Heart right ventricle (tissue), 16 donors: ENCODE measurements at places on chromosomes 5 and 9. TPM values are rescaled to one million over a fixed set of nuclear protein-coding genes. Genes with fewer than 3 reads are reported as not detected.

The NAIP gene
- 4.7 TPM for total RNA-seq

- DNase-seq, result no peak
Observed at GRCh38 chr5:27476356-27476988, 438.1 kb upstream of the CDH9 start.

GRCh38 chr9:129392093-129392541 lies 214.1 kb upstream of the IER5L start:
- DNase-seq, result no peak

- DNase-seq, result no peak
Observed at GRCh38 chr5:68499987-68500386, 284.4 kb downstream of the PIK3R1 start.

- no peak for DNase-seq
Observed at GRCh38 chr9:108158236-108158995, 668.8 kb upstream of the KLF4 start.
